Globus pallidus (tissue), 1 donor: ENCODE measurements at places on chromosomes 12 and 14.

DNA sequence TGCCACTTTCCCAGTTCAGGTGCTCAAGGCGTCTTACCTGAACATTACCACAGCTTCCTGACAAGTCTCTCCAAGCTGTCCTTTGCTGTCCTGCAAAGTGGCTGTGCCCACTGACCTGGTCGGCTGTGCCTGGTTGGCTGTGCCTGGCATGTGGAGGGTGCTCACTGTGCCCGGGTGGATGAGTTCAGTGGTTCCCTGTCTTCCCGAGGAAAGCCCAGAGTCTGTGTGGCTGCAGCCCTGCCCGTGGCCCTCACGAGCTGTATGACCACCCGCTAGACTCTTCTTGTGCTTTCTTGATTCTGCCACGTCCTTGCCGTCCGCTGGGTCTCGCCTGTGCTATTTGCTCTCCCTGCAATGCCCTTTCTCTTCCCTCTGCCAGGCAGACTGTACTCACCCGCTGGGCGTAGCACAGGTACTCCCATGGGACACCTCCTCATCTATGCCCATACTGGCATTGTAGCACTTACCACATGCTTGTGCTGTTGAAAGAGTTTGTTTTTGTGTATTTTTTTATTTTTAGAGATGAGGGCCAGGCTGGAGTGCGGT is 95.9 kb downstream of the TSPAN9 start:
- no peak for DNase-seq

DNA sequence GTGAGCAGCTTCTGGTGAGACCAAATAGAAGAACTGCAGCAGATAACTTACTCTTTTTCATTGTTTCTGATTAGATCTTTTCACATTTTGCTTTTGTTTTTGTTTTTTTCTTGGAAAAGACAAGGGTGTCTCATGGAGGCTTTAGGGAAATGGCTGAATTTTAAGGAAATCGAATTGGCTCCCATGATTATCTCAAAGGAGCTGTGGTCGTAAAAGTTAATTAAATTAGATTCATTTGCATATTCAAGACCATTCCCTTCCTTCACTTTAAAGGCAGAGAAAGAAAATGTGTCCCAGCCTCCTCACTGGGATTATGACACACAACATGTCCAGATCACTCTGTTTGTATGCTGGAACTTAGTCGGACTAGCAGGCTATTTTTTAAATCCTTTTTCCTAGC is 106.4 kb upstream of the MDM1 start:
- no peak for DNase-seq

GRCh38 chr12:131808744-131809371 is 19.3 kb upstream of the MMP17 start:
- no peak for DNase-seq

GRCh38 chr14:99698642-99699041 is 14.5 kb downstream of the CYP46A1 start:
- DNase-seq: no peak

DNA sequence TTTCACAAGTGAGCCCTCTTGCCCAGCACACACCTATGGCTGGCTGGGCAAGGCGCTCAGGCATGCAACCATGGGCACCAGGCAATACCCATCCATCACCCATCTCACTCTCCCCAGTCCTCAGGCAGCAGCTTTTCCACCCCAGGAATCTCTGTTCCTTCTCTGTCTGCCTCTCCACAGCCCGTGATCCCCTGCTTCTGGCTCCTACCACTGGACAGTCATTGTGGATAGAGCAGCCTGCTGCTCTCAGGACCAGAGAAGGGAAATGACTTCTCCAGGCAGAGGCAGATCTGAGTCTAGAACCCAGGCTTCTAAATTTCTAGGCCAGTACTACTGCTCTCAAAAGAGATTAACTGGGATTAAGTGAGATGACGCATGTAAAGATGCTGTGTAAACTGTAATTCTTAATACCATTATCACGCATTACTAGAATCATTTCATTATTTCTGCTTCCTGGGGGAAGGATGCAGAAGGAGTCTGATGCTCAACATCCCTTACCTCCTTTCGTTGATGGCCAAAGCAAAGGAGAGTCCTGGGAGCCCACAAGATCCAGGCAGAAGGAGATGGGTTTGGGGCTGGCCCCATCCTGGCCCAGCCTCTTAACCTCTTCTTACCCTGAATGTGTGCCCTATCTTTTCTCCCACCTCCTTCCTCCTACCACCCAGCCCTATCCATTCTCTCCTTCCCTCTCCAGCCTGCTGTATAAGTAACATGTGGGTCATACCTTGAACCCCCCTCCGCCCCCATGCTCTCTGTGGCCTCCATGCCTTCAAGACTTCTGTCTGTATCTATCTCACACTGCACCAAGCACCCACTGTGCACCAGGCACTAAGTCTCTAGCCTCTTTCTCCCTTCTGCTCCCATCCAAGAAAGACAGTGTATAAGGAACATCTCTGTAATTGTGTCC is 4.8 kb upstream of the AQP5 start:
- DNase-seq: no peak
